ENCODE measurements at places on chromosomes 2 and 18. TPM values are rescaled to one million over a fixed set of nuclear protein-coding genes. Genes with fewer than 3 reads are reported as not detected.

DNA sequence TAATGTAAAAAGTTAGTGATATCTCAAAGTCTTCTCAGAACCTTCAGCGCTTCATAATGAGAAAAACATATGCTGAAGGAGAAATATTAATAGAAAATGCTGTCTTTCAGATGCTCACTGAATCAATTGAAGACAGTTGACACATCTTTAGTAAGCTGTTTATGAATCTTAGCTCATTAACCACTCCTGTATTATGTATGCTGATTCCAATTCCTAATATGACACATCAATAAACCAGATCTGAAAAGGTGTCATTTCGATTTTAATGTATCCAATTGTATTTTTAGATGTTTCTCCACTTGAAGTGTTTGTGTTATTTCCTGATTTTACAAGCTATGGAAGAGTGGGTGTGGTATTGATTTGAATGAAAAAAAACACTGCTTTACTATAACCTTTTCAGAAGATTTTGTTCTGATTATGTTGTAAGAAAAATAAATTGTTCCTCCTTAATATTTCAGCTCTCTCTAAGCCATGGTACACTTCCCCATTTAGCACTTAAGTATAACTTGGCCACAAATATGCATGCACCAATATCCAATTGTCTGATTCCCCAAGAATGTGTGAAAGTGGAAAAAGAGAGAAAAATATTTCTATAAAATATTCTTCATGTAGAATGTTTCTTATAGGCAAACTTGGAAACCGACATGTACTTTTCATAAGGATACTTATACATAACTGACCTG lies 569.8 kb downstream of the ARHGAP15 start:
- DNase-seq, result no peak

- no peak for DNase-seq
Measured at GRCh38 chr2:76446872-76447271, 736.2 kb upstream of the GCFC2 start.

- DNase-seq, result no peak
Measured at GRCh38 chr2:176084611-176085119, 903 bp upstream of the EVX2 start.

DNA sequence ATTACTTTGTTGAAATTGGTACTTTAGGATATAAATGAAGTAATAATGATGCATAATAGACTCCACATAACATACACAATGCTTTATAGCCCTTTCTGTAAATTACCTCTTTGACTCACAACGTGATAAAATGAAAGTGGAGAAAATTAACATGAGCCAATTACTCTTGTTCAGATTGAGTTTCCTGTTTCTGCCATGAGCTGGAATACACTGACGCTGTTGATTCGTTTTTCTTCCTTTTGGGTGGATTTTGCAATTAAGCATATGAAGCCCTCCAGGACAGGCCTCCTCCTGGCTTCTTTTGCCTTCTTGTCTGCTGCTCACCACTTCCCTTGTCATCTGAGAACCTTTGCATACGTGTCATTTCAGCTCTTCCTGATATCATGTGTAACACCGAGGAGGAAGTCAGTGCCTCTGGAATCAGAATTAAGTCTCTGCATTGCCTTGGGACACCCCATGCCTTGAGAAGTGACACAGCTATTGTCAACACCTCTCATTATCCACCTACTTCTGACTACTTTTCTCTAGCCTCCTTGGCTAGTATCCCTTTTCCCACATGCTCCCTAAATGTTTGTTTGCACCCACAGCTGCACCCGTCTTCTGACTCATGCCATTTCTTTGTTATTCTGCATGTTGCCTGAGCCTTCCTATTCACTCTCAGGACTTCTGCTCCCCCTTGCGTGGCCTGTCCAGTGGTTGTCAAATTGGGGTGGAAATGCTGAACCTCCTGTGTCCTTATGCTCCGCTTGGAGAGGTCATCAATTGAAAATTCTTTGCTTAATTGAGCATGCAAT lies 134.1 kb downstream of the FMNL2 start:
- DNase-seq, result no peak

GRCh38 chr2:119367472-119368099 lies 809 bp downstream of the DBI start:
- no peak for DNase-seq

DNA sequence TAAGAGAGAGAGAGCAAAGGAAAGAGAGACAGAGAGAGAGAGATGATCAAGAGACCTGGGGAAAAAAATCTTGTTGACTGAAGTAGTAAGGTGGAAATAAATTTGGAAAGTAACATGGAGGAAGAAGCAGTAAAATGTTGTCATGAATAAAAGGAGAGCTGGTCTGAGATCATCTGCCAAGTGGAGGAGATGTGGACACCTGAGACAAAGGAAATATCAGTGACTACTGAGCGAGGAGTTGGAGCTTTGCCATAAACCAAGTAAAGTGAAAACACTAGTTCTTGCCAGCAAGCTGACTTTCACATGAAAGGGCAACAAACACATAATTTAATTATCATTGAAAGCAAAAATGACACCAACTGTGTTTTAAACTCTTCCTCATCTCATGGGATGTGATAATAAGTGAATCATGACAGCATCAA lies 49.0 kb upstream of the DSG1 start:
- no peak for DNase-seq

- no peak for DNase-seq
Measured at GRCh38 chr2:54516842-54517241, 60.7 kb downstream of the SPTBN1 start.

DNA sequence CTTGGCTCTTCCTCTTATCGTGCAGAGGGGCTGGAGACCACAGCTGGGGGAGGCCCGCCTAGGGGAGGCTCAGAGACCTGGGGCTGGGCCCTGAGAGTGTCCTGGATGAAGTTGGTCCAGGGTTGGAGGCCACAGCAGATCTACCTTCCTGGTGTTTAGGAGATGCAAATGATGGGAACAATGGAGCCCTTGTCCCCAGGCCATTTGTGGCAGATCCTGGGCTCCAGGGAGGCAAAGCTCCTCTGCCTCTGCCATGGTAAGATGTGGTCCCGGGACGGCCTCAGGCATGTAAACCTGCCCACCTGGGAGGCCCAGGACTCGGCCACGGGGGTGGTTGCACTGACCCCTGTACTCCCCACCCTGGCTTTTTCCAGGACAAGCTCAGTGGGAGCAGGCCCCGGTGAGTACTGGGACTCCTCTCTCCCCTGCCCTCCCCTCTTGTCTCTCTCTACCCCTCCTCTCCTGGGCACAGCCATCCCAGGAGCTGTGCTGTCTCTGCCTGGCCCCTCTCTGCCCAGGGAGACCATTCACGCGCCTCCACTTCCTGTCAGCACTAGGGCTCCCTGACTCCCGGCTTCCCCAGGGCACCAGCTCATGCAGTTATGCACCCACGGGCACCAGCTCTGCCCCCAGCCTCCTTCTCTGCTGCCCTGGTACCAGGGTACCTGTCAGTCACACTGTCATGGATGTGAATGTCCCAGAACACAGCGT lies 10.9 kb downstream of the SH2D6 start:
- DNase-seq, result no peak

DNA sequence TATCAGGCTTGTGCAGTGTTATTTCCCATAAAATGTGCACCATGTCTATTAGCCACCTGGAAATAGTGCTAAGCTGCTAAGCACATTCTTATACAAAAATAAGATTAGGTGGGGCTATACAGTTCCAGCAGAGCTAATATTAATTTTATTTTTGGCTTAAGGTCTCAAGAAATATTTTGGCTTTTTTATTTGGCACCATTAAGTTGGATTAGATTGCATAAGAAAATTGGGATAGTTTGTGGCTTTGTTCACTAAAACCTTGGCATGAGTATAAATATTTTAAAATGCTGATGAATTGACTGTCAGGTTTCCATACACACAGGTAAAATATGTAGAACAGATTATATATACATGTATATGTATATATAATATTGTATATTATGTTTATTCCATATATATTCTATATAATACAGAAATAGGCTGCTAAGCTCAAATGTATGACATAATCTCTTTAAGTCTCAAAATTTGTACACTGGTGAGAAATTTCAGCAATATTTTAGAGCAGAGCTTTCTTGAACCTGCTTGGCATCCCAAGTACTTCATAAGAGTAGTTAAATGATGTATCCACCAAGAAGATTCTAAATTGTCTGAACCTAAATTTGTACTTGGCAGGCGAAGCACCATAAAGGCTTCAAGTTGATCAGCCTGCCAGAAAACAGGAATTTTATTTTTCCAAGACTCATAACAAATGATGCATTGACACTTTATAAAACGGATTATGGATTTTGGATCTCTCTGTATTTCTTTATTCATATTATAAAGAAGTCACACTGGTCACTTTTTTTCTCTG lies 32.6 kb downstream of the CCDC102B start:
- DNase-seq, result no peak

DNA sequence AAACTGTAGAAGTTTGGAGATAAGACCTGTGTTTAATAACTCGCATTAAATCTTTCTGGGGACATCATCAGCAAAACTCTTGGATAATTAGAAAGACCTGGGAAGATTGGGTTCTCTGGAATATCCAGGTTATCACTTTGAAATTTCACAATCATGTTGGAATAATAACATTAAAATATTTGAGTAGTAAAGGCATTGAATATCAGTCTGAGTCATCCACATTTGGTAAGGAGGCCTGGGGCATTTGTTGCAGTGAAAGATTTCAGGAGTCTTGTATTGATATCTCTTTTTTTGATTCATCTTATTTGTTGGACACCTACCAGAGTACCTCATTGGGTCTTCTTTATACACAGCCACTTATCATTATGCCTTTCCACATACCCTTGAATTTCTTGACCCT lies 95.9 kb downstream of the EPB41L5 start:
- DNase-seq, result no peak

GRCh38 chr2:69477627-69478026 lies 40.4 kb upstream of the NFU1 start:
- DNase-seq, result no peak

DNA sequence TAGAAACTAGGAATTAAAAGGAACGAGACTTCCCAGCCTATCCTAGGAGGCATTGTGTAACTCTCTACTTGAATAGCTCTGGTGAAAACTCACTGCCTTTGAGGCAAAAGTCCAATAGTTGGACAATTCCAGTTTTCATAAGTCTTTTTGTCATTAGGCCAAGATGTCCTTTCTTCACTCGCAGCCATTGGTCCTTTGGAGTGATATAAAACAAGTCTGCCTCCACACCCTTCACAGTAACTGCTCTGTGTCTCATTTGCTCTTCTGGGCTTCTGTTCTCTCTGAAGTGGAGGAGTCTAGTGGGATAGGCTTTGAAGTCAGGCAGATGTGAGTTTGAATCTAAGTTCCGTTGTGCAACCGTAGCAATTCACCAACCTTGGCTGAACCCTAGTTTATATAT lies 28.2 kb downstream of the ANTXR1 start:
- no peak for DNase-seq

DNA sequence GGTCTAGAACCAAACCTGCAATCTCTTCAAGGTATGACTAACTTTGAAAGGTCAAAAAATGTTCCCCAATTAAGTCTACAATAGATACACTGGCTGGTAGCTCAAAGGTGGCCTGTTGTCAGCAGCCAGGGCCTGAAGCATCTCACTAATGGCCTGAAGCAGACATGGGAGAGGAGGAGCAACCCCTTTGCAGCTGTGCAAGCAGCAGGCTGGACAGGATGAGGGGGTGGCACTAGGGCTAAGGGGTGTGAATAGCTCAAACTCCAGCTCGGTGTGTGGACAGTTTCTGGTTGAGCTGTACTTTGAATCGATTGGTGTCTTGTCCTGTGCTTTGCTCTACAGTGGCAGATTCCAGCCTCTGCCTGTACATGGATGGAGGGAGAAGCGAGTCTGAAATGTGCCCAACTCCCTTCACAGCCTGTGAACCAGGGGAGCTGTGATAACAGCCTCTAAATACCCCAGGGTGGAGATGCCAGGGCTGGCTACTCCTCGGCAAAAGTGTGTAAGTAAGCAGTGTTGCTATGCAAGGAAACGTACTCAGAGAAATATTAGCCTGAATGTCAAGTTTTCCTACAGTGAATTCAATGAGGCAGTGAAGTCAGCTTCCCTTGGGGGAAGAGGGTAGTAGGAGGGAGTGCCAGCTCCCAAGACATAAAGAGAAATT lies 34.7 kb upstream of the DTNB start:
- no peak for DNase-seq

- no peak for DNase-seq
Measured at GRCh38 chr2:152791979-152792378, 73.6 kb downstream of the ARL6IP6 start.

GRCh38 chr2:110863726-110864125 lies 131.4 kb downstream of the ACOXL start:
- DNase-seq, result no peak

DNA sequence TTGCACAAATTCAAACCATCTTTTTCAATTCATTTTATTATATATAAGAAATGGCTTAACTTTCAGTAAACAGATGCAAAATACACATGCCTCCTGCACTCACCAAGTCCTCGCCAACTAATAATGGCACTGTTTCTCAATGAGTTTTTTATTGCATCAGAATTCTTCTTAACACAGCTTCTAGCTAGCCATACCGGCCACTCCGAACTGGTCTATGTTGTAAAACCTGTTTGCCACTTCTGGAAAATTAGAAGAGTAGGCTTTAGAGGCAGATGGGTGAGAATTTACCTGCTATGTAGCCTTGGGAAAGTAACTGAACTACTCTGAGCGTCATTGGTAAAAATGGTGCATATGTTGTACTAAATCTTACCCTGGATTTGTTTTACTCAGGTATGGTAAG lies 100.6 kb upstream of the LHCGR start:
- no peak for DNase-seq

GRCh38 chr2:133292259-133292658 lies 276.0 kb downstream of the NCKAP5 start:
- no peak for DNase-seq

DNA sequence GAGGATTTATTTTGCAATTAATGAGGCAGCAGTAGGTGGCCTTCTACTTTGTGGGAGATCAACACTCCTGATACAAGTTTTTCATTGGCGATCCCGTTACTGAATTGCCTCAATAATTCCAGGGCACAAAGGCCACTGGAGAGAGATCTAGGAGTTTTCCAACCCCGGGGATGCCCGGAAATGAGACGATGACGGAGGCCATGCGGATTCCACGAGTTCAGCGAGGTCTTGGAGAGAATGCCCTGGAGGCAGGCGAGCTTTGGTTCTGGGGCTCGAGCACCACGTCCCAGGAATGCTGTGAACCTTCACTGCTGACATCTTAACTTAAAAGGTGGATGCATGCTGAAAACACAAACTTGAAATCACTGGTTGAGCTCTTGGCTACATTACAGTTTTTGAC lies 74.2 kb downstream of the LDLRAD4 start:
- DNase-seq, result no peak

GRCh38 chr2:228245601-228246000 lies 64.1 kb upstream of the SPHKAP start:
- no peak for DNase-seq

The GALNT5 gene
- 3.2 TPM for total RNA-seq

The UPP2 gene
- not detected for total RNA-seq

The GALNT13 gene
- total RNA-seq, result 0.25 TPM

The INO80B gene
- 32.7 TPM for total RNA-seq

The C2orf15 gene
- total RNA-seq, result not detected

The CNDP1 gene
- 9.8 TPM for total RNA-seq

The GAL3ST2 gene
- total RNA-seq, result 0.98 TPM
